ENCODE measurements at places on chromosomes 2 and 18.
A peak's percentile ranks its signal among the peaks of the same experiment; 100 is the strongest.

DNA sequence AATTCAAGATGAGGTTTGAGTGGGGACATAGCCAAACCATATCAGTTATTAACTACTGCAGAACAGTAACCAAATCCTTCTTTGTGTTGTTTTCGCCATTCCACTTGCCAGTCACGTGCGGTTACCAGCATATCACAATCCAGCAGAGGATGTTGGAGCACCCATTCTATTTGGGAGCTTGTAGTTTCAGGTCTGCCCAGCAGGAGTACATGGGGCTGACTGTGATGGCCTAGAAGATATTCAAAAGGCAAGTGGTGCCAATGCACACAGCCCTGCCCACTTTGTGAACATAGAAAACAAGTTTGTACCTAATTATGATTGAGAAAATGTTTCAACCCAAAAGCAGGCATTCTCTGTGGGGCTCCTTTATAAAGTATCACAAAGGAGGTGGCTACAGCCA, 57.0 kb downstream of the ZNF519 start:
- DNase-seq = no peak

DNA sequence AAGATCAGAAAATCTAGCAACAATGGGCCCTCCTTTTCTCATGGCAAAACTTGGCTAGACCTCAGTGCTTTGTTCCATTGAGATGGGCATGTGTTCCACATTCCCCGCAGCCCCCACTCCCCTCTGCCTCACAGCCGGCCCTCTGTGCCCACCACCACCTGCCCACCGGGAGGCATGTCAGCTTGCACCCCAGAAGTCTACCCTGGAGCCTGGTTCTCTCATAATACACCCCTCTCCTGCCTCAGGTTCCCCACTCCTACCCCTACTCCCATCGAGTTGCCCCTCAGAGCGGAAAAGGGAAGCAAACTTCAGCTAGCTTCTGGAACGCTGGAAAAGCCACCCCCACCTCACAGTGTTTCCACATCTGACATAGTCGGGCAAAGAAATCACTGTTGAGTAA, 219.0 kb downstream of the ANAPC1 start:
- DNase-seq = no peak

DNA sequence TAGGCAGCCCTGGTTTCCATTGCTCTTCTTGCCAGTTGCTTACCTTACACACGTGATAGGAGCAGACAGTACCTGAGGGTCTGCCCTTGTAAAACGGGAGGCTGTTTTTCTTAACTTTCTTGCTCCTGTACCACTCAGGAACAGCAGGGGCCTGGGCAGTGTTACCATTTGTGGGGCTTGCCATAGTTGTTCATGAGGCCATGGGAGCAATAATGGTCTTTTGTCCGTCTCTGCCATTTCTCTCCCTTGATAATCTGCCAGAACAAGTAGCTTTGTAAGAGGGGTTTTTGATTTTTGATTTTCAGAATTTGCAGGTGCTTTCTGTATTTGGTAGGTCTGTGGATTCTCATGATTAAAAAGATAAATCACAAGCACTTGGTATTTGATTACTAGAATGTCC, 259.0 kb downstream of the PHLPP1 start:
- DNase-seq = no peak

DNA sequence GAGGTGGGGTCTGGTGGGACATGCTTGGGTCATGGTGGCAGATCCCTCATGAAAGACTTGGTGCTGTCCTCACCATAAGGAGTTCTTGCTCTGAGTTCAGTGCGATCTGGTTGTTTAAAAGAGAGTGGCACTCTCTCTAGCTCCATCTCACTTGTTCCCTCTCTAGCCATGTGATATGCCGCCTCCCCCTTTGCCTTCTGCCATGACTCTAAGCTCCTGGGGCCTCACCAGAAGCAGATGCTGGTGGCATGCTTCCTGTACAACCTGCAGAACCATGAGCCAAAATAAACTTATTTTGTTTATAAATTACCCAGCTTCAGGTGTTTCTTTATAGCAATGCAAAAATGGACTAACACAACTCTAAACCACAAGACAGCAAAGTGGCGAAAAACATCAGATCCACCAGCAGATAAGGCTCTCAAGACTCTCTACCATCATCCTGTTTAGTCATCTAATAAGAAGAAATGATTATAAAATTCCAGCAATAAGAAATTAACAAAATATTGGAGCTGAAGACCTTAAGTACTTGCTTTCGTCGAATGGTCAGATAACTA, 75.5 kb downstream of the OLA1 start:
- DNase-seq = no peak

GRCh38 chr2:8087480-8087840, 594.4 kb upstream of the ID2 start:
- DNase-seq = no peak

- no peak for DNase-seq
Observed at GRCh38 chr2:111239107-111239506, 118.4 kb downstream of the BCL2L11 start.

GRCh38 chr2:37683241-37683640, 11.8 kb upstream of the CDC42EP3 start:
- DNase-seq = no peak

DNA sequence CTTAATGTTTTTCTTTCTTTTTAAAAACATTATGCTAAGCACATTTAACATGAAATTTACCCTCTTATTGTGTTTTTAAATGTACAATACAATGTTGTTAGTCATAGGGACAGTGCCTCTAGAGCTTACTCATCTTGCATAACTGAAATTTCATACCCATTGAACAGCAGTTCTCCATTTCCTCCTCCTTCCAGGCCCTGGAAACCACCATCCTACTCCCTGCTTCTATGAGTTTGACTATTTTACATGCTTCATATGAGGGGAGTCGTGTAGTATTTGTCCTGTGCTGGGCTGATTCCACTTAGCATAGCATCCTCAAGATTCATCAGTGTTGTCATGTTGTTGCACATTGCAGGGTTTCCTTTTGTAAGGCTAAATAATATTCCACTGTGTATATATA, 92.6 kb downstream of the SPATS2L start:
- no peak for DNase-seq

GRCh38 chr2:18117592-18117991, 239.1 kb downstream of the KCNS3 start:
- DNase-seq = no peak

DNA sequence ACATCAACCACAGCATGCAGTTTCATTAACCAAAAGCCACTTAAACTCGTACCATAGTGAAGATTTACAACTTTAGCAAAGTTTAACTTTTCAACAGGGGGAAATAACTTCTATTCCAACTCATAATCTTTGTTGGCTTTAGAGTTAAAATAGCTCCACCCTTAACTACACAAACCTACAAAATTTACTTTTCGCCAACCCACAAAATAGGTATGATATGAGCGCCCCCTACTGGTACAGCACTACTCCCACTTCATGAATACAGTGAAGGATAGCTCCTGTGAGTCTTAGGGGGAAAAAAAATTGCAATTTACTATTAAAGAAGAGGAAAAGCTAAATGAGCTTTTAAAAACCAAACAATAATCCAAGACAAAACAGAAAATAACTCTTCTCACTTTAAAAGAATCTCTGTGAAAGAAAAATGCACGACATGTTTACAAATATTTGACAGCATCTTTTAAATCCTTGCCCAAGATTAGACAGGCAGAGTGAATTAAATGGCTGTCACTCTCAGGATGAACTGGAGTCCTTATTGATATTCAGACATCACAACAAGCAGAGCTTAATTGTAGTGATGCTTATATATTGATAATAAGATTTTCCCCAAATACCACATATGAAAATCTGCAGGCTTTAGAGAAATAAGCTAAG, 32.2 kb downstream of the TMEFF2 start:
- DNase-seq = peak; percentile 72

DNA sequence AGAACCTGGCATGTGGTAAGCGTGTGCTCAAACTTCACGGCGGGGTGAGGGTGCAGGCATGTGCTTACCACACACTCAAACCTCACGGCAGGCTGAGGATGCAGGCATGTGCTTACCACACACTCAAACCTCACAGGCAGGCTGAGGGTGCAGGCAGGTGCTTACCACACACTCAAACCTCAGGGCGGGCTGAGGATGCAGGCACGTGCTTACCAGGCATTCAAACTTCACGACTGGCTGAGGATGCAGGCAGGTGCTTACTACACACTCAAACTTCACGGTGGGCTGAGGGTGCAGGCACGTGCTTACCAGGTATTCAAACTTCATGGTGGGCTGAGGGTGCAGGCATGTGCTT, 105.0 kb upstream of the ALKAL2 start:
- DNase-seq = peak; percentile 8

GRCh38 chr2:56053679-56054078, 130.1 kb upstream of the EFEMP1 start:
- no peak for DNase-seq

DNA sequence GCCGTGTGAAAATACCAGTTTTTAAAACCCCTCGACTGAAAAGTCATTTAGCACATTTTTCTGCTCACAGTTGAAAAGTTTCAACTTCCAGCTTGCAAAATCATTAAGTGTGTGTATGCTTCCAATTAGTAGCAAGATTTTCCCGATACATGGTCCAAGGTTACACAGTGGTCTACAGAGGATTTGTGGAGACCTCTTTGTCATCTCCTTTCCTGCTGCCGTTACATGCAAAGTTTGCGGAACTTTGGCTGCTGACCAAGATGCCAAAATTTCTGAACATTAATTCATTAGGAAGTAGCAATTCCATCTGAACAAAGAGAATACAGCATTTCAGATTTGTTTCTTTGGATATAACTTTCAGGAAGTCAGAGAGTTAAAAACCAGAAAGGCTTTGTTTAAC, 474.6 kb downstream of the PLCL1 start:
- no peak for DNase-seq

GRCh38 chr2:27735263-27735904, 36.1 kb upstream of the MRPL33 start:
- peak; percentile 75 for DNase-seq

GRCh38 chr2:208195531-208195930, 5.7 kb upstream of the C2orf80 start:
- DNase-seq = no peak

- DNase-seq = no peak
Observed at GRCh38 chr2:217098435-217098834, 238.6 kb upstream of the TNP1 start.

DNA sequence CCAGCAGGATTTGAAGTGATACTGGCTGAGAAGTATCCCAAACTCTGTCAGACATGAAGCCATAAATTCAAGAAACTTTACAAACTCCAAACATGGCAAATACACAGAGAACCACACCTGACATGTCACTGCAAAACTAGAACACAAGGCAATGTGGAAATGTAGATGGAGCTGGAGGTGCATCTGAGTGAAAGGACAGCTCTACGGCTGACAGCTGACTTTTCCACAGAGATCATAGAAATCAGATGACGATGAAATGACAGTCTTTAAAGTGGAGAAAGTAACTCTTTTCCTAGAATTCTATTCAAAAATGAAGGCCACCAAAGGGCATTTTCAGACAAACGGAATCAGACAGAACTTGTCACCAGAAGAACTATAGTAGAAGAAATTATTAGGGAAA, 97.5 kb downstream of the LDLRAD4 start:
- no peak for DNase-seq

- DNase-seq = no peak
Observed at GRCh38 chr2:26001743-26002351, 19.6 kb upstream of the KIF3C start.

GRCh38 chr2:215542690-215543089, 106.8 kb upstream of the FN1 start:
- no peak for DNase-seq

- no peak for DNase-seq
Observed at GRCh38 chr2:99403524-99403923, 66.3 kb downstream of the EIF5B start.

DNA sequence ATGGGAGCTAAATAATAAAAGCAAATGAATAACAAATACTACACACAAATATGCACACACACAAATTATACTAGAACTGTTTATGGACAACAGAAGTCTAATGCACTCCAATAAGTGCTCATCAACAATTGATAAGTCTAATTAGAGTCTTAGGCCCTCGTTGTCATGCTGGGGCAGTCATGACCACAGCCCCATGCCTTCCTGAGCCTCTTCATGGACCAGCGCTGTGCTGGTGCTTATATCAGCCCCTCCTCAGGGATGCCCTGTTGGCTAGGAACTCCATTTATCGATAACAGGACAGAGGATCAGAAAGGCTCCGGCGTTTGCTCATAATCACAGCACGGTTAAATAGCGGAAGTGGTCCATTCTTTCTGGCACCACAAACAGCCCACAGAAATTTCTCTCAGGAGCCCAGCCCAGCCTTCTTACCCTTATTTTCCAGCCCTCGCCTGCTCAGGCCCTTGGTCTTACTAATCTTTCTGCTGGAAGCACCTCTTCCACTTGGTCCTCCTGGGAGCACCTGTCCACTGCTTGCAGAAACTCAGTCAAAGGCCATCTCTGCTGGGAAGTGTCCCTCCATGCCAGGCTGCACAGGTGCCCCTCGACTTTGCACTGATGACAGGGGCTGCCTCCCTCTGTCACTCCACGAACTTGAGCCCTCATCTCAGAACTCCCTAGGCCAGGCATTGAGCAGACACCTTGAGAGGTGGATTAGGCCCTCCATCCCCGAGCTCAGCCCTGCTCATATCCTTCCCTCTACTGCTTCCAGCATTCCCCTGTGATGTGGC, 500.2 kb upstream of the HS6ST1 start:
- no peak for DNase-seq

DNA sequence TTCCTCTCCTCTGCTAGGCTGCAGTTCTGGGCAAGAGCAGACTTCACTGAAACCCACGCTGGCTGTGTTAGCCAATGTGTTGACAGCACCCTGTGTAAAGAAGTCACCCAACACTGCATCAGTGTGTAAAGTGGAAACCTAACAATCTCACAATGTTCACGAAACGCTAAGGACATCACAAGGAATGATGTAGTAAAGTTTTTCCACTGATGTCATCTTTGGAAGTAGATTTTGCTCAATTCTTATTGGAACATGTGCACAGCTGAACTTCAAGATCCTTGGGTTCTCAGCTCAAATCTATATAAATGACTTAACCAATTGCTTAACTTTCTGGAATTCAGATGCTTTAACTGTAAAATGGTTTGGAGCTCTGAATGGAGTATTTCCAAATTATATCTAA, 1112.5 kb downstream of the TSN start:
- no peak for DNase-seq

DNA sequence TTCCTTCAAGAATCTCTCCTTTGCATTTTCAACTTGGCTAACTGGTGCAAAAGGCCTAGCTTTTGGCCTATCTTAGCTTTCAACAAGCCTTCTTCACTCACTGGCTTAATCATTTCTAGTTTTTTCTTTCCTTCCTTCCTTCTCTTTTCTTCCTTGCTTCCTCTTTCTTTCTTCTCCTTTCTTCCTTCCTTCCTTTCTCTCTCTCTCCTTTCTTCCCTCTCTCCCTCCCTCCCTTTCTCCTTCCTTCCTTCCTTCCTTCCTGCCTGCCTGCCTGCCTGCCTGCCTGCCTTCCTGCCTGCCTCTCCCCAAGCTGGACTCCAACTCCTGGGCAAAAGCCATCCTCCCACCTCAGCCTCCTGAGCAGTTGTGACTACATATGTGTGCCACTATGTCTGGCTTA, 176.2 kb upstream of the APCDD1 start:
- no peak for DNase-seq

- DNase-seq = no peak
Observed at GRCh38 chr2:145114726-145115125, 594.8 kb upstream of the ZEB2 start.

GRCh38 chr2:151792589-151792988, 35.6 kb downstream of the ARL5A start:
- DNase-seq = no peak

Data from CD4-positive, alpha-beta T cell treated with Interleukin-6 for 4 hours (primary cell).